ENCODE measurements at places on chromosomes 6 and 20.
A peak's percentile ranks its signal among the peaks of the same experiment; 100 is the strongest.

DNA sequence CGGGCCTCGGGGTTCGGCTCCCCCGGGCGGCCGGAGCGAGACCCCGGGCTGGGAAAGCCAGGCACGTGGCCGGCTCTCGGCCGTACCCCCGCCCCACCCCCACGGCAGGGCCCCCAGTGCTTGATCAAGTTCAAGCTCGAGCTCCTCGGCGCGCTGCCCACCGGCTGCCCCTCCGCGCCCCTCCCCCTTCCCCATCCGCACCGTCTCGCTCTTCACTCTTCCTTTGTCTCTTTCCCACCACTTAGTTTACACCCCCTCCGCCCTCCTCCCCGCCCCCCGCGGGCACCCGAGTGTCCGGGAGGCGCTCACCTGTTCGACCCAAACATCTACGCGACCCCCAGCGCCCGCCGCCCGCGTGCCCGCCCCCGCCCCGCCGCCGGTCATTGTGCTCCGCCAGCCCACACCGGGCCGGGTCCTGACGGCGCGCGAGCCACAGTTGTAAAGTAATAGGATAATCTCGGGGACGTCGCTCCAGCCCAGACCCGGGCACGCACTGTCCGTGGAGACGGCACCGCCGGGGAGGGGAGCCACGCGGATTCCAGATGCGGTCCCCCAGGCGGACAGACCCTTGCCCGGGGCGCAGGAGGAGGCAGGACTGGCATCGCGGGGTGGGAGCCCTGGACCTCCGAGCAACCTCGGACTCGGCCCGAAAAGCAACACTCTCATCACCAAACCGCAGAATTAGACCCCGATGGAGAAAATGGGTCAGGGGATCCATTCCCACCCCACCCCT lies 100.7 kb downstream of the NOL4L start:
- DNase-seq = peak; percentile 46

GRCh38 chr20:48128436-48128835 lies 343.2 kb upstream of the SULF2 start:
- no peak for DNase-seq

DNA sequence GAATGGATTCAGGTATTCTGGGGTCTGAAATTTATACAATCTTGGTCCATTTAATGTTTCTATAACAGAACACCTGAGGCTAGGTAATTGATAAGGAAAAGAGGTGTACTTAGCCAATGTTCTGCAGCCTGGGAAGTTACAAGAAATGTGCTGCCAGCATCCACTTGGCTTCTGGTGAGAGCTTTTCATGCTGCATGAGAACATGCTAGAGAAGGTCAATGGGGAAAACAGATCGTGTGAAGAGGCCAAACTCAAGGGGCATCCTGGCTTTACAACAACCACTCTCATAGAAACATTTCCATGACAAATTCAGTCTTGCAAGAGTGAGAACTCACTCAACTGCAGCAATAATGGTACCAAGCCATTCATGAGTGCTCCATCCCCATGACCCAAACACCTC lies 16.8 kb downstream of the IL22RA2 start:
- no peak for DNase-seq

DNA sequence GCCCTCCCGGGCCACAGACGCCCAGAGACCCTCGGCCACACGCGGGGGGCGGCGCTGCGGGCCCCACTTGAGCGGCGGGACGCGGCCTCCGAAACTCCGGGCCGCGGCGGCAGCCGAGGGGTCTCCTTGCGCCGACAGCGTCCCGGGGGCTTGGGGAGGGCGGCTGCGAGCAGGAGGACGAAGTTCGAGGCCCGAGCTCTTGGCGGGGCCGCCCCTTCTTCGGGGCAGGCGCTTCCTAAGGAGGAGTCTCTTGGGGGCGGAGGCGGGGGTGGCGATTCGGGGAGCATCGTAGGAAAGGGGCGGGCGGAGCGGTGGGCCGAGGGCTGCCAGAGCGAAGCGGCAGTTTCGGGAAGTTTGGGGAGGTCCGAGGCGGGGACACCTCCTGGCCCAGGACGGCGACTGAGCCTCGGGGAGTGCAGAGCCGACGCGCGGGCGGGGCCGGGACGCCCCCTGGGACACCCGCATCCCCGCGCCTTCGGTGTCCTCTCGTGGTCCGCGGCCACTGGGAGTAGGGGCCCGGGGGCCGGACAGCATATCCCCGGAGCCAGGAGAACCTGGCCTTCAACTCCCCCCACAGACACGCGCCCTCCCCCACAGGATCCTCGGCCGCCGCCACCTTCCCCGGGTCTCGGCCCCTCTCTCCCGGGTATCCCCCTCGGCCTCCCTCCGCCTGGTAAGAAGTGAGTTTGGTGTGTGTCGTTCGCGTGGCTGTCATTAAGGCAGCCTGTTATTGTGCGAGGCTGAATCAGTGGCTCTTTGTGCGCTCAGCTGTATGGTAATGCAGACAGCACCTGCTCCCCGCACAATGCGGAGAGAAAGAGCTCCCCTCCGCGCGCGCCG lies 613 bp upstream of the DLL1 start:
- no peak for DNase-seq

- DNase-seq = no peak
Observed at GRCh38 chr6:129510950-129511349, 199.0 kb downstream of the ARHGAP18 start.

- no peak for DNase-seq
Observed at GRCh38 chr6:56706981-56707726, 64.5 kb upstream of the DST start.

- DNase-seq = no peak
Observed at GRCh38 chr6:144298194-144298593, 13.1 kb downstream of the UTRN start.

GRCh38 chr20:40082436-40082835 lies 606.6 kb downstream of the MAFB start:
- DNase-seq = no peak

GRCh38 chr20:3686867-3687321 lies 5.1 kb upstream of the ADAM33 start:
- no peak for DNase-seq

DNA sequence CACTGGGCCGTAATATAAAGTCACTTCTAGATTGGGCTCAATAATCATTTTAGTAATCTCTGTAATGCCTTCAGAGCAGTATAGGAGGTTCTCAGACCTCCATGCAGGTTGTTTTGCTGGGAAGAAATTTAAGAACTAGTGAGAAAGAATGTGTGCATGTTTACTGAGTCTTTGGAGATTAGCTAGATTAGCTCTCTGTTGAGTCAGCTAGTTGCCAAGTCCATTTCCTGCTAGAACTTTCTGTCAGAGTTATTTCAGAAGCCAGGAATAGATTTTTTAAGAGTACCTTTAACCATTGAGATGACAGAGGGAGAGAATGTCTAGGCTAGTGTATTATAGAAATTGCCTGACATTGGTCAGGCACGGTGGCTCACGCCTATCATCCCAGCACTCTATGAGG lies 33.3 kb downstream of the ORC3 start:
- no peak for DNase-seq

GRCh38 chr20:431012-431904 lies 23.2 kb downstream of the RBCK1 start:
- peak; percentile 69 for DNase-seq

DNA sequence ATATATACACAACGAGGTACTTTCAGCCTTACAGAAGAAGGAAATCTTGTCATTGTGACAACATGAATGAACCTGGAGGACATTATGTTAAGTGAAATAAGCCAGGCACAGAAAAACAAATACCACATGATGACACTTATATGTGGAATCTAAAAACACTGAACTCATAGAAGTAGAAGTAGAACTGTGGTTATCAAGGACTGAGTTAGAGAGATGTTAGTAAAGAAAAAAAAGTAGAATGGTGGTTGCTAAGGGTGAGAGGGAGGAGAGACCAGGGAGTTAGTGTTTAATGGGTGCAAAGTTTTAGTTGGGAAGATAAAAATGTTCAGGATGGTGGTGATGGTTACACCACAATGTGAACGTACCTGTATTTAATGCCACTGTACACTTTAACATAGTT lies 4.8 kb upstream of the STX11 start:
- no peak for DNase-seq

GRCh38 chr6:57201718-57202117 lies 20.4 kb downstream of the RAB23 start:
- DNase-seq = no peak

DNA sequence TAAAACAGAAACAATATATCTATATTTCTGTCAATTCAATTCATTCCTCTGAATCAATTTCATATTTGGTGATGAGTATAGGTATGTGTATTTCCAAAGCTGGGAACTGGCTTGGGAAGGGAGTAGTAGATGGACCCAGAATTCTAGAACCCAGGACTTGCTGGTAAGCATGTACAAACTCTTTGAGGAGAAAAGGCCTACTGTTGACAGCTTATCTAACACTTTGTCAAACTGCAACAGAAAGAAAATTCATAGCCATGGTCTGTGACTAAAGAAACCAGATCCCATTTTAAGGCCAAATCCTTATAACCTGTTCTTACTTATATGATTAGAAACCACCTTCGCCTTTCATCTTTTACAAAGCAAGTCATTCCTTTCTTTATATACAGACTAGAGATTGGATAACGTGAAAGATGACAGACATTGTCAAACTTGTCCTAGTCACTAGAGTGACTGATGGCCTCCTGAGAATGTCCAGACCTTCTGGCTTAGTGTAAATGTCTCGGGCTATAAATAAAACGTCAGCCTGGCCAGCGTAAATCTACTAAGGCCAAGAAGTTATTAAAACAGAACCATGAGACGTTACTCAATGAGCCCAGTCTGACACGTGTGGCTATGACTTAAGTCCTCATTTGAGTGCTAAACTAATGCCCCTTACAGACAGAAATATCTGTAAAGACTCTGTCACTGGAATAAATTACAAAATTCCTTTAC lies 152.3 kb downstream of the ALDH8A1 start:
- no peak for DNase-seq

DNA sequence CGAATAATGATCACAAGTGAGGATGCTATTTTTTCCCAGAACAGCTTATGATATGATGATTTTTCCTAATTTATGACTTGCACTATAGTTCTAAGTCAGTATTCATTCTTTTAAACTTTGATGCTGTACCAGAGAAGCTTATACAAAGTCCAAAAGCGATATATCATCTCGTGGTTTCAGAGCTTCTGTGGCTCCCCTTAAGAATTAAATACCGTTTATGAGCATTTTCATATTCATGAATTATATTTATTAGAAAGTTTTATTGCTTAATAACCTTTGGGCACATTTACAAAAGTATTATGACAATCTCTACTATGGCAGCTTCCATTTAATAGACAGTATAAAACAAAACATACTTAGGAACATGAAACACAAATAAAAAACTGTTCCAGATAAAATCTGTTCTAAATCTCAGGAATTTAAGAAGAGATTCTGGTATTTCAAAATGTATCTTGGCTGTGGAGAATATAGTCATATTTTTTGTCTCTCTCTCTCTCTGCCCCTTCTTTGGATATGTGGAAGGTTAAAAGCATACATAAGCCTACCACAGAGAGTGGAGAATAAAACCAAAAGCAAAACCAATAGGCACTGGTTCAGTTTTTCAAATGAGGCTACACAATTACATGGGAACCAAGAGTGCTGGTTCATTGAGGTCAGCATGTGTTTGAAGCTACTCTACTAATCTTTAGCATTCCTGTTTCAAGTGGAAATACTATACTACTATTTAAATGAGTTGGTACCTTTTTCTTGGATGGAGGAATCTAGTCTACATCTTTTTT lies 884.5 kb upstream of the GJE1 start:
- no peak for DNase-seq

GRCh38 chr6:183668-184067 lies 108.6 kb upstream of the DUSP22 start:
- no peak for DNase-seq

GRCh38 chr6:75204959-75205775 lies 686 bp downstream of the COL12A1 start:
- no peak for DNase-seq

- DNase-seq = no peak
Observed at GRCh38 chr20:32911355-32911754, 52.6 kb downstream of the EFCAB8 start.

GRCh38 chr6:138795809-138796603 lies at the start of gene ECT2L:
Gene ECT2L (plus strand): TSS chr6:138796087. CDS start chr6:138813275, 17,188 bp downstream.
- no peak for DNase-seq

- DNase-seq = no peak
Observed at GRCh38 chr6:109821428-109821827, 130.3 kb downstream of the FIG4 start.

GRCh38 chr20:25042531-25043498 lies 15.1 kb downstream of the ACSS1 start:
- peak; percentile 95 for DNase-seq

DNA sequence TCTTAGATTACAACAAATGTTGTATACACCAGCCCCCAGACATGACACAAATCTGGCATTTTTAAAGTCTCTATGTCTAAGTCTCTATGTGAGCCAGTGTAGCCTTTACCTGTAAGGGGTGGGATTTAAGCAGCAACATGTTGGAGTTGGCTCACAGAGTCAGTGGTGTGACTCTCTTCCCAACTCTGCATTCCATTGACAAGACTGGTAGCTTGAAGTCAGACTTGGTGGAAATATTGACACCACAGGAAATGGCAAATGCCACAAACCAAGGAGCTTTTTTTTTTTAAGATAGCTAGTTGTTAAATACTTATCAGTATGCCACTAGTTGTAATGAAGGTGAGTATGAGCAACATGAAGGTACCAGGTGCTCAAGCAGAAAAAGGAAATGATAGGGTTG lies 103.1 kb upstream of the SMLR1 start:
- no peak for DNase-seq

DNA sequence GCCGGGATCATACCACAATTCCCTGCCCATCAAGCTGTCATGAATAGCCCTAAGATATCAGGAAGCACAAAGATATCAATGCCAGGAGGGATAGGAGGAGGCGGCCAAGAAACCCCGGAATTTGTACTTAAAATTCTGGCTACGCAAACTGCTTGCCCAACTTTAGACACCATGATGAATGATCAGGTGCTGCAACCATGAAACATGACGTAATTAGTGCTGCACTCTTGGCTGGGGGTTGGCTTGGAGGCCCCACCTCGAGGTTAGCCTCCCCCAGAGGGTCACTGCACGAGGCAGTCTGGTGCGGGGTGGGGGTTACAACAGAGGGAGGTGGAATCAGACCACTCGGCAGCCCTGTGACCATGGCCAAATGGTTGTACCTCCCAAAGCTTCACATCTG lies 8.9 kb downstream of the SIRPA start:
- DNase-seq = no peak

- DNase-seq = no peak
Observed at GRCh38 chr6:2327591-2327990, 82.2 kb upstream of the GMDS start.

DNA sequence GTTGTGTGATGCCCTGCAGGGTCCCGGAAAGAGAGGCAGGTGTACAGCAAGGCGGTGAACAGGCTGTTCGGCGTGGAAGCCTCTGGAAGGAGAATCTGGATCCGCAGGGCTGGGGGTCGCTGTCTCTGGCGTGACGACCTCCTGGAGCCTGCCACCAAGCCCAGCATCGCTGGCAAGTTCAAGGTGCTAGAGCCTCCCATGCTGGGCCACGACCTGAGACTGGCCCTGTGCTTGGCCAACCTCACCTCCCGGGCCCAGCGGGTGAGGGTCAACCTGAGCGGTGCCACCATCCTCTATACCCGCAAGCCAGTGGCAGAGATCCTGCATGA lies 36.5 kb downstream of the TGM6 start:
- no peak for DNase-seq

GRCh38 chr6:101543796-101544195 lies 150.3 kb downstream of the GRIK2 start:
- no peak for DNase-seq
